GM19239 (cell line): ENCODE measurements at places on chromosomes 7 and 10.

- DNase-seq = peak; percentile 74
Observed at GRCh38 chr10:7687228-7687907, 15.7 kb upstream of the ITIH2 start.

GRCh38 chr10:35723059-35723458 lies 81.0 kb upstream of the FZD8 start:
- DNase-seq = no peak

- no peak for DNase-seq
Observed at GRCh38 chr10:129191797-129192196, 275.2 kb upstream of the MGMT start.

GRCh38 chr7:116689790-116690259 lies 17.8 kb downstream of the MET start:
- no peak for DNase-seq

GRCh38 chr7:18901982-18902421 lies 215.4 kb downstream of the TWIST1 start:
- no peak for DNase-seq

- DNase-seq = no peak
Observed at GRCh38 chr10:73888514-73888913, 14.2 kb upstream of the CAMK2G start.

DNA sequence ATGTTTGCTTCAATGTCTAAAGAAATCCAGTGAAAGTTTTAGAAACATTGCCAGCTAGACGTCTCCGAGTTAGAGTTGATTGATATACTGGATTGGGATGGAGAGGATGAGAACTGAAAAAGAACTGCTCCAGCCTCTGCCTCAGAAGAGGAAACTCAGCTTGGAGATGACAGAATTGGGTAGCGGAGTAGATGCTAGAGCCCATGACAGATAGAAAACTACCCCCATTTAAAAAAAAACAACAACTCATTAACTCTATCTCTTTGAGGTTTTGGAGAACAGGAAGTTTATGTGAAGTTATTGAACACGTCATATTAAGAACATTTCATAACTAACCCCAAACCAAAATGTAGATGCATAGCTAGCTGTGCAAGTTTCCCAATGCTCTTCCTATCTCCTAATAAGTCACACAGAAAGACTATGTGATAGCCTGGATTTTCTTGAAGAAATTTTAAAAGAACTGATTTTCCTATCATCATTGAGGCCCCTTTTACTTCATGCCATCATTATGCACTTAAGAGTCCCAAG lies 28.3 kb upstream of the AFAP1L2 start:
- no peak for DNase-seq

DNA sequence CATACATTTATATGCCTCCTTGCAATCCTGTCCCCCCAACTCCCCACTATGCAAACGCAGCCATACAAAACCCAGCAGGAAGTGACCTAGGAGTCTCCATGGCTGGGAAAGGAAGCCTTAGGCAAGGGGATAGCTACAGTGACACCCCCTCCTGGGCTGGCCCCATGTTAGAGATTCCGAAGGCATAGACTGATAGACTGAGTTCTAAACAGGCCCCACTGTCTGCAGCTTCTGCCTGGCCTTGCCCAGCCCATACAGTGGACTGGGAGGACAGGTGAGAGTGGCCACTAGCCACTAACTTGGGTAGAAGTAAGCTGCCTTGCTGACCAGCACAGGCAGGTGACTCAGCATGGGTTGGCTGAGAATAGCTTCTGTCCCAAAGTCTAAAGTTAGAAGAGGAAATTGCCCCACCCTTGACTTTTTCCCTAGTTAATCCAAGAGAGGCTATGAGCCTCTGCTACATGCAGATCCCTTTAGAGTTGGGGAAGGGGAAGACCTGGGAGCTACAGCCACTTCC lies 106.3 kb downstream of the C10orf105 start:
- no peak for DNase-seq

GRCh38 chr7:75644589-75644988 lies 94.2 kb downstream of the HIP1 start:
- no peak for DNase-seq

GRCh38 chr10:111875725-111876124 lies 307.8 kb downstream of the GPAM start:
- no peak for DNase-seq

DNA sequence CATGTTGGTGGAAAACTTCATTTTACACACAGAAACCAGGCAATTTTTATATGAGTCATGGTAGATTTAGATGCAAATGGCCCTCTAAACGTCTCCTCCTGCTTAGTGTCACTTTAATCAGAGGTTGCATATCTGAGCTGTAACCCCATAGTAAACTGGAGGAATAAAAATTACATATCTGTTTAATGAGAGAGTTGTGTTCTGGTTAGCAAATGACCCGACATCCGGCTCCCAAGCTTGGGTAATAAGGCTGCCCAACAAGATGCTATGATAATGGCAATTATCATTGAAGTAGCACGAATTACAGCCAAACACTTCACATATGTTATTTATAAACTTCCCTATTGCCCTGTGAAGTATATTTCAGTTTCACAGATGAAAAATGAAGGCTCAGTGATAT lies 10.6 kb upstream of the ADAM12 start:
- DNase-seq = no peak

GRCh38 chr7:65915921-65916657 lies 43.2 kb downstream of the VKORC1L1 start:
- DNase-seq = no peak

- no peak for DNase-seq
Observed at GRCh38 chr7:95989301-95989700, 216.9 kb downstream of the DYNC1I1 start.

- DNase-seq = no peak
Observed at GRCh38 chr10:88095778-88096431, 232.5 kb downstream of the PTEN start.

- peak; percentile 82 for DNase-seq
Observed at GRCh38 chr10:132331601-132332432, at the start of gene LRRC27. LRRC27 (plus strand) TSS chr10:132332193; CDS start chr10:132333525, 1,332 bp downstream.

- no peak for DNase-seq
Observed at GRCh38 chr7:25329815-25330214, 101.5 kb upstream of the NPVF start.

GRCh38 chr10:48589266-48589665 lies 15.6 kb downstream of the ARHGAP22 start:
- no peak for DNase-seq

- no peak for DNase-seq
Observed at GRCh38 chr7:19107081-19107355, 10.4 kb downstream of the TWIST1 start.

GRCh38 chr7:141275350-141275749 lies 201.5 kb downstream of the TMEM178B start:
- no peak for DNase-seq

GRCh38 chr7:37211097-37211880 lies 237.4 kb downstream of the ELMO1 start:
- DNase-seq = no peak

GRCh38 chr10:6074489-6075301 lies 12.5 kb upstream of the IL2RA start:
- DNase-seq = no peak

GRCh38 chr7:26696161-26696560 lies 168.2 kb downstream of the SKAP2 start:
- no peak for DNase-seq

- no peak for DNase-seq
Observed at GRCh38 chr7:68564306-68565135, 1033.8 kb upstream of the AUTS2 start.

GRCh38 chr10:96441322-96441885 lies 72.3 kb downstream of the TLL2 start:
- no peak for DNase-seq

GRCh38 chr7:102953406-102953805 lies 40.6 kb downstream of the LRRC17 start:
- DNase-seq = no peak

DNA sequence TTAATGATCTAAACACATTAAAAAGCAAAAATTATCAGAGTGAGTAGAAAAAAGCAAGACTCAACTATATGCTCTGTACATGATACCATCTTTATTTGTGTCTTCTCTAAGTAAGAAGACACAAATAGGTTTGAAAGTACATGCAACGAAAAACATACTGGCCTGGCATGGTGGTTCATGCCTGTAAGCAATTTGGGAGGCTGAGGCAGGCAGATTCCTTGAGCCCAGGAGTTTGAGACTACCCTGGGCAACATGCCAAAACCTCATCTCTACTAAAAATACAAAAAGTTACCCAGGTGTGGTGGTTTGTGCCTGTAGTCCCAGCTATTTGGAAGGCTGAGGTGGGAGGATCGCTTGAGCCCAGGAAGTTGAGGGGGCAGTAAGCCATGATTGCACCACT lies 78.1 kb upstream of the TOMM7 start:
- DNase-seq = no peak

DNA sequence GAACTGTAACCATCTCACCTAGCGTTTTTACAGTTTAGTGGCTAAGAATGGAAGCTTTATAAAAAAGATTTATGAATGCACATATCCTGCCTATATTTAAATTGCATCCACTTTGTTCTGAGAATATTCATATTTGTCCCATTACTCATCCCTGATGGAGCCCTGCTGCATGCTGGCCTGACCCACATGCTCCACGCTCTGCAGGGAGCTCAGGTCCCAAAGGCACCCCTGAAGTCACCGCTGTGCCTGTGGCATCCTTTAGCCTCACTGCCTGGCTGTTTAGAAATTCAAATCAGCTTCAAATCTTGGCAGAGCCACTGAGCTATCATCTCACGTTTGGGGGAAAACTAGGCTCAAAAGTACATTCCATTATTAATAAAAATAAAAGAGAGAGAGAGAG lies 24.4 kb downstream of the C10orf90 start:
- no peak for DNase-seq

DNA sequence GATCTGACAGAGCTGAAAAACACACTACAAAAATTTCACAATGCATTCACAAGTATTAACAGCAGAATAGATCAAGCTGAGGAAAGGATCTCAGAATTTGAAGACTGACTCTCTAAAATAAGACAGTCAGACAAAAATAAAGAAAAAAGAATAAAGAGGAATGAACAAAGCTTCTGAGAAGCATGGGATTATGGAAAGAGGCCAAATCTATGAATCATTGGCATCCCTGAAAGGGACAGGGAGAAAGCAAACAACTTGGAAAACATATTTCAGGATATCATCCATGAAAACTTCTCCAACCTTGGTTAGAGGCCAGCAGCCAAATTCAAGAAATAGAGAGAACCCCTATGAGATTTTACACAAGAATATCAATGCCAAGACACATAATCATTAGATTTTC lies 804.8 kb upstream of the IGFBP3 start:
- DNase-seq = no peak

- DNase-seq = no peak
Observed at GRCh38 chr10:109456566-109457301, 466.6 kb downstream of the XPNPEP1 start.

- no peak for DNase-seq
Observed at GRCh38 chr7:49995681-49996080, 97.4 kb downstream of the ZPBP start.

DNA sequence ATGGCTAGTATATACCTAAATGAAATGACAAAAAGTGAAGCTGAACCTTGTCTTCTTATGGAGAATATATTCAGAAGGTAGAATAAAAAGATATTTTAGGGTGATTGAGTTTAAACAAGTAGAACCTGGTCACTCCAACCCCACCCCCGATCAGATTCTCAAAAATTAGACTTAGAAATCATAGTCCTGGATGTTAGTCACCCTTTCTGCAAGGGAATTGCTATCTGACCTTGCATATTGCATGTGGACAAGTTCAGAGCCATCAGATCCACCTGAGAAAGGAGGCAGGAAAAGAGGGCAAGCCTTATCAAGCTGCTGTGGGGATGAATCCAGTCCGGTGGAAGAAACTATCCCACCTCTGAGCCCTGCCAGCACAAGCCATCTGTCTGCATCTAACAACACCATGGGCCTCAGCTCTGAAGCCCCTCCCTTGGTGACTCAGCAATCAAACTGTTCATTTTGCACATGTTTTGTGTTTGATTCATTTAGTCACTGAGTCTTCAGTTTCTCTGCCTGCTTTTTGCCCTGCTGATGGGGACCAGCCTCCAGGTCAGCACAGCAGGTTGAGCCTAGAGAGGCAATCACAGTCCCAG lies 727.3 kb downstream of the AUTS2 start:
- DNase-seq = no peak

DNA sequence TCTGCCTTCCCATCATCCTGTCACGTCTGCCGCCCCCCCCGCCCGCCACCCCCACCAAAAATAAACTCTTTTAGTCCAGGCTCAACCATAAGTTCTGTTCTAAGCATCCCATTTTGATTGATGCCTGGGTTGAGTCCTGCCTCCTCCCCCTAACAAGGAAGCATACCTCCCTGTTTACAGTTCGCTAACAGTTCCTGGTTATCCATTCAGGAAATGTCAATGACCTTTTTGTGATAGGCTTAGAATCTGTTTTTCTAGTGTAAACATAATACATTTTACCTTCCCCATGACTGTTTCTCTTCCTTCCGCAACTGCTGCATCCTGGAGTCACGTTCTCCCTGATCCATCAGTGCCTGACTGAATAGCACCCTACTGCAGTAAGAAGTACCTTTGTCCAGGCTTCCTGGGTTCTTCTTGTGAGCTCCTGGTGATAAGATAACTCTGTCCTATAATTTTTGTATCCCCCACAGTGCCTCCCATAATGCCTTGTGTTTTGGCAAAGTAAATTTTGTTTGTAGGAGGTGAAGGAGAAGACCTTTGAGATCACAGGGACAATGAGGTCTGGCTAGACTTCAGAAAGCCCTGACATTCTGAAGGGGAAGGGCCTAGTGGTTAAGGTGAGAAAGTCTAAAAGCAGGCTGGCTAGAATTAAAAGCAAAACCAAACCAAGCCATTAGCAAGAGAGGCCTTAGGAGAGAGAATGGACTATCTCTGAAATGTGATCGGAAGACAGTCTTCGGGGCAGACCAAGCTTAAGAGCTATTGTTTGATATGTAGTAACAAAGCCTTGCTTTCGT lies 7.3 kb downstream of the AGFG2 start:
- DNase-seq = no peak

DNA sequence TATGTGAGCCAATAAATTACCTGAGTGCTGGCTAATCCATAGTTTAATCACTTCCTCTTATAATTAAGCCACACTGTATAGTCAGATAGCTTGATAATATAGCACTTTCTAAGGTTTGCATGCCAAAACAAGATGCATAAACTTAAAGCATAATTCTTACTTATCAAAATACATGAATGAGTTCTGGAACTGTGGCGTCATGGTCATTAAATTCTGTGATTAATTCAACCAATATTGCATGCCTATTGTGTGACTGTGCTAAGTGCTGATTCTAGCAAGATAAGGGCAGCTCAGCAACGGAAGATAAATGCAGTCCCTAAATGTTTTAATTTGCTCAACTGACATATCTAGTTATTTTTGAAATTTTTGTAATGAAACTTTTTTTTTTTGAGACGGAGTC lies 29.7 kb downstream of the HOXA1 start:
- no peak for DNase-seq

- DNase-seq = no peak
Observed at GRCh38 chr7:148670807-148671206, 27.9 kb upstream of the CUL1 start.
